ENCODE measurements at places on chromosomes 4 and X. TPM values are rescaled to one million over a fixed set of nuclear protein-coding genes. Genes with fewer than 3 reads are reported as not detected.

- DNase-seq: peak; percentile 3
Observed at GRCh38 chrX:123665197-123665596, 67.7 kb downstream of the THOC2 start.

- DNase-seq: peak; percentile 2
Observed at GRCh38 chr4:27666943-27667342, 806.3 kb downstream of the STIM2 start.

DNA sequence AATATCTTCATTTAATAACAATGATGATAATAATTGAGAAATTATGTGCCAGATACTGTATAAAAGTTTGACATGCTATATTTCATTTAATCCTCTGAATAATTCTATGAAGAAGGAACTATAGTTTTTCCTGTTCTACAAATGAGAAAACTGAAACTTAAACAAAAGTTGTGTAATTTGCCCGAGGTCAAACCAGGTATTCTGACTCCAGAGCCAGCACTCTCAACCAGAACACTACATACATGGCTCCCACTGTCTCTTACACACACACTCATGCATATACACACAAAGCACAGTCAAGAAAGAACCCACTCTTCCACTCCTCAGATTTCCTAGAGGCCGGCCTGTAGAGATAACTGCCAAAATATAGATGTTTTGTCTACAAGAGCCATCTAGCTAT lies 374.0 kb upstream of the EMCN start:
- no peak for DNase-seq

Gene USP17L13
- not detected for total RNA-seq

Gene MXRA5
- 45.4 TPM for total RNA-seq

Gene ADH4
- not detected for total RNA-seq

Gene ZNF732
- 0.64 TPM for total RNA-seq

Data from fibroblast of villous mesenchyme (primary cell).